Endothelial cell (in vitro differentiated cells): ENCODE measurements at places on chromosomes 3 and 15.

- no peak for DNase-seq
Observed at GRCh38 chr3:123634149-123635051, 49.5 kb upstream of the HACD2 start.

- no peak for DNase-seq
Observed at GRCh38 chr15:48710952-48711495, 65.5 kb upstream of the FBN1 start.

GRCh38 chr3:173750095-173750494 is 352.6 kb downstream of the NLGN1 start:
- DNase-seq, result no peak

DNA sequence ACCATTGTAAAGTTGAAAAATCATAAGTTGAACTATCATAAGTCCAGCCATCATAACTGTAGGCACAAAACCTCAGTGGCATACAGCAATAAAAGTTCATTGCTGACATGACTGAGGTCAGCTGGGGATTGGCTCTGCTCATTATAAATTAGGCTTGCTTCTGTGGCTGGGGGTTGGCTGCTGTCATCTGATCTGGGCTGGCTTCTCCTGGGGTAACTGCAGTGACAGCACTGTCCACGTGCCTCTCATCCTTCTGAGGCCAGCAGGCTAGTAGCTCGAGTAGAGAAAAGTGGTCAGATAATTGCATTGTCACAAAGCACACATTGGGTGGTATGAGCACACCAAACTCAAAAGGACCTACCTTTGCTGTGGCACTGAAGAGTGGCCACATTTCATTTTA is 31.3 kb downstream of the CMTM7 start:
- no peak for DNase-seq

DNA sequence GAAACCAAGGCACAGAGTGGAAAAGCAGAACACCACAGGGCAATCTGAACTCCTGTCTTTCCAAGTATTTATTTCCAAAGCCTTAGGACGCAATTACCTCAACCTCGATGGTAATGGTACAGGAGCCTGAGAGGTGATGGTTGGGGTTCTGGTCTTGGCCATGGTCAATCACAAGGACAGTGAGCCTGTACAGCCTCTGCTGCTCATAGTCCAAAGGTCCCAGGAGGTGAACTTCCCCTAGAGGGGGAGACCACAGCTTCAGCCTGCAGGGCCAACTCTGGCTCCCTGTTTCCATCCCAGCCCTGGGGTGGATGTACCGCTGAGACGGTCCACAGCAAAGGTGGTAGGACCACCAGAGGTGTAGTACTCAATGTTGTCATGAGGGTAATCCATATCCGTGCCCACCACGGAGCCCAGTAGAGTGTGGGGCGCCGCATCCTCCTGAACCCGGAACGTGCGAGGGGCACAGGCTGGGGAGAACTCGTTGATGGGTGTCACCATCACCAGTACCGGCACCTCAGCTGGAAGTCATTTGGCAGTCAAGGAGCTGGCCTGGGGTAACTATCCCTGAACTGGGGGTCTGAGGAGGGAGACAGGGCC is 6.1 kb downstream of the CDHR4 start:
- DNase-seq, result no peak

DNA sequence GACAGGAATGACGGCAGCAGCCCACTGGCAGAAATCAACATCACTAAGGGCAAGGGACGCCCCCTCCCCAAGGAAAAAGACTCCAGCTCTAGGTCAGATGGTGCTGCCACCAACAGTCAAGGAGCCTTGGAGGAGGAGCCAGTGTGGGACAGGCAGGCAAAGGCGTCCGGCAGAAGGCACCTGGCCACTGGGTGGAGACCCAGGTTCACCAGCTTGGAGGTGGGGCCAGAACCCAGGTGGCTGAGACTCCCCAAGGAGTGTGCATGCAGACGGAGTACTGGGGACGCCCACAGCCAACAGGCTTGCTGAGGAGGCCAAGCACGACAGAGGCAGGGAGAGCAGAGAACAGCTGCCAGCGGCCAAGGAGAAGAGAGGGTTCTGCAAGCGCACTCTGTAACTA is 35.2 kb downstream of the PTPN23 start:
- no peak for DNase-seq

DNA sequence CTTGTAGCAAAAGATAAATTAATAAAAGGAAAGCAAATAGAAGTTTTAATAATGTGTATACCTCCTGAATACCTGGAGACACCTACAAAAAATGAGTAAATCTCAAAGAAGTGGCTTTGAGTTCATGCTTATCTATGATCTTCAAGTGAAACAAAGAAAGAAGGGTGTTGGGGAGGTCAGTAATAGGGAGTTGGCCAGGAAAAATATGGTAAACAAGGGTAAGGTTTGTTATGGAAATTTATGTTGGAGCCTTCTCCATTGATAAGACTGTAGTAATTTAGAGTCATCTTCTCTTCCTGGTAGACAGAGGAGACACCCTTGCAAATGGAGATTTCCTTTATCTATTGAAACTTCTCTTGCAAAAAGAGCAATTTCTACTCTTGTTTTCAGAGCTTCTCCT is 6.6 kb upstream of the CCR8 start:
- no peak for DNase-seq
